ENCODE measurements at places on chromosomes 1 and 21. TPM values are rescaled to one million over a fixed set of nuclear protein-coding genes. Genes with fewer than 3 reads are reported as not detected.

CYP4A22 gene
- not detected for total RNA-seq

RAB3B gene
- total RNA-seq: 4.5 TPM

E2F2 gene
- total RNA-seq: 8.3 TPM

HPCA gene
- not detected for total RNA-seq

SLC25A34 gene
- total RNA-seq: 2.6 TPM

ROR1 gene
- 22.6 TPM for total RNA-seq

TMEM82 gene
- total RNA-seq: not detected

SPATA21 gene
- total RNA-seq: not detected

KAZN gene
- 2.5 TPM for total RNA-seq

XCL1 gene
- total RNA-seq: not detected

TNNI3K gene
- total RNA-seq: not detected

TSACC gene
- 0.51 TPM for total RNA-seq

FCMR gene
- 4.6 TPM for total RNA-seq

LCA5L gene
- 0.40 TPM for total RNA-seq

CBR3 gene
- total RNA-seq: 56.3 TPM

DIRAS3 gene
- not detected for total RNA-seq

TRIM45 gene
- 3.1 TPM for total RNA-seq

DCST2 gene
- total RNA-seq: 0.18 TPM

NR0B2 gene
- total RNA-seq: not detected

NUF2 gene
- 35.6 TPM for total RNA-seq

SMYD2 gene
- total RNA-seq: 124 TPM

LCE3D gene
- total RNA-seq: not detected

REN gene
- 3.1 TPM for total RNA-seq

NOS1AP gene
- total RNA-seq: 2.6 TPM

UBL4B gene
- total RNA-seq: 0.07 TPM

RGS16 gene
- total RNA-seq: 1.5 TPM

LDLRAD1 gene
- not detected for total RNA-seq

FMO4 gene
- 0.98 TPM for total RNA-seq

OMA1 gene
- 16.1 TPM for total RNA-seq

RNF186 gene
- 0.69 TPM for total RNA-seq

NR5A2 gene
- 0.36 TPM for total RNA-seq

WDR3 gene
- total RNA-seq: 38.2 TPM
